ENCODE measurements at places on chromosomes 1 and 21.

- DNase-seq = no peak
Measured at GRCh38 chr21:14881863-14882499, 182.8 kb downstream of the NRIP1 start.

DNA sequence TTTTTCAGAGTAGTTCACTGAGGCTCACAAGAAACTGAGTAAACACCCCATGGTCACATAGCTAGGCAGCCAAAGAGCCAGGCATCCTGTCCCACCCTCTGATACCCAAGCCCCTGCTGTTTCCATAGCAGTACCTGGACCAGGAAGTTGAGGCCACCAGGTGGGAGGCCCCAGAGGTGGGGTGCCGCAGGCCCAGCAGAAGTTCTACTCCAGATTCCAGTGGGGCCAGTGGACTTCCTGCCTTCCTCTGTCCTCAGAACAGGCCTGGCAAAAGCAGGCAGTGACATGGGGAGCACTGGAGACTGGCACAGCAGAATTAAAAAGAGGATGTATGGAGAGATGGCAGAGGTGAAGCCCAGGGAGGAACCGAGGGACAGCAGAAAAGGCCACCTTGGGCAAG lies 19.0 kb downstream of the FOXO6 start:
- DNase-seq = no peak

GRCh38 chr1:149888247-149888998 lies 10.9 kb upstream of the BOLA1 start:
- peak; percentile 75 for DNase-seq

DNA sequence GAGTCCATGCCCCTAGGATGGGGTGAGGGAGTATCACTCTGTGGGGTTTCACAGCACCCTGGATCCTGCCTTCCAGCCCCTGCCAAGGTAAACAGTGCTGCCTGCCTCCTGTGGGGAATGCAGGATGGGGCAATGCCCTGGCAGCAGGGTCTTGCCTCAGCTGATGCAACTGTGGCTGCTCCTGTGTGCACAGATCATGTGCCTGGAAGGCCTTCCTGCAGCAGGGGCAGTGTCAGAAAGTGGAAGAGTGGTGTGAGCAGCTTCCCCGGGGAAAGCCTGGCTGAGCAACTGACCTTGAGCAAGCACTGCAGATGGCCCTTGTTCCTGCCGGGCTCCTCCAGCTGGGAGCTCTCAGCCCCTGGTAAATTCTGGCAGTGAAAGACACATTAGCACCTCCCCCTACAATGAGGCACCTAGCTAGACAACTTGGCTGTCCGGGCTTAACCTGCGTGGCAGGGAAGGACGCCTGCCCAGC lies 9.9 kb downstream of the TOR3A start:
- DNase-seq = peak; percentile 79

GRCh38 chr1:62833529-62833928 lies 49.6 kb downstream of the ATG4C start:
- no peak for DNase-seq

DNA sequence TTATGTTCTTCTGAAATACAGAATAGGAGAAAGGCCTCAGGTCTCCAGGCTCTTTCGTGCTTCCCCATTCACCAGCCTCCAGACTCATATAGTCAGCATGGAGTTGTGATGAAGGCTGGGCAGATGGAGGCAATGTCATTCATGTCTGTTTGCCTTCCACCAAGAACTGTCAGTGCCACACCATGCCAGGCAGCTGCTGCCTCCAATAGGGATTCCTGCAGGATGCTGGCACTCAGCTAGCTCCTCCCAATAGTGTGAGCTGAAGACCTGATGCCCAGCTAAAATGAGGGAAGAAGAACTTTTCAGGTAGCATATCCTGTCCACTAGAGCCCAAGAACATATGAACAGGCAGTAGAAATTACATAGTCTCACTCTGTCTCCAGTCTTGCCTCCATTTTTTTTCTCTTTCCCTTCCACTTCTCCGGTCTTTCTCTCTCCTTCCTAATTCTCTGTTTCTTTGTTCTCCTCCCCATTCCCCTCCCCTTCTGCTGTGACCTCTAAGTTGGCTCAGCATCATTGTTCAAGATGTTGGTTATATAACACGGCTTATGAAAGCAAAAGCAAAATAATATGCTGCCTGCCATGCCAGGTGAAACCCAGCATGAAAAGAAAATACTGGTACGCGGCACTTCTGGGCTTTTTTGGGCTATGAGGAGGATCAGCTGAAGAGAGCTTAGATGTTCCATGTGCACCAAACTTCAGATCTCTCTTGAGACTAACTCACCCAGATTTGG lies 17.3 kb downstream of the GLUL start:
- no peak for DNase-seq

DNA sequence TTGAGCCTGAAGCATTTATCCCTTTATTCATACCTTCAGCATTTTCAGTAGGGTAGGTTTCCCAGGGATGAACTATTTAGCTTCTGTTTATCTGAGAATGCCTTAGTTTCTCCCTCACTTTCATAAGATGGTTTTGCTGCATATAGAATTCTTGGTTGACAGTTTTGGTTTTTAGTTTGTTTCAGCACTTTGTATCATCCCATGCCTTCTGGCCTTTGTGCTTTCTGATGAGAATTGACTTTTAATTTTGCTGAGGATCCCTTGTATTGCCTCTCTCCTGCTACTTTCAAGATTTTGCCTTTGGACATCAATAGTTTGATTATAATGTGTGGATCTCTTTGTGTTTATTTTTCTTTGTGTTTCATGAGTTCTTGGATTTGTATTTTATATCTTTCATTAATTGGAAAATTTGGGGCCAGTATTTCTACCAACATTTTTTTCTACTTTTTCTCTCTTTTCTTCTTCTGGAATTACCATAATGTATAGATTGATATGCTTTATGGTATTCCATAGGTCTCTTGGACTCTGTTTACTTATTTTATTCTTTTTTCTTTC lies 236.6 kb downstream of the LBR start:
- no peak for DNase-seq

DNA sequence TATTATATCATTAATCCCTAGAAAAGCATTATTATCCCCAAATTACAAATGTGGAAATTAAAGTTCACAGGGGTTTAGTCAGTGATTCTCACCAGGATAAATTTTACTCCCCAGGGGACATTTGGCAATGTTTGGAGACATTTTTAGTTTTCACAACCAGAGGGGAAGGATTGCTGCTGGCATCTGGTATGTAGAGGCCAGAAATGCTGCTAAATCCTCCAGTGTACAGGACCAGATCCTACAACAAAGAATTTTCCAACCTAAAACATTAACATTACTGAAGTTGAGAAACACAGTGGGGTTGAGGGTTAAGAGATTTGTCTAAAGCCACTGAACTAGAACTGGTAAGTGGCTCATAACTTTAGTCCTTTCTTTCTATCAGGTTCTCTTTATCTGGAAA lies 162.0 kb upstream of the SYT6 start:
- DNase-seq = no peak

GRCh38 chr1:55007625-55008024 lies 8.9 kb downstream of the BSND start:
- DNase-seq = no peak

GRCh38 chr1:11324567-11325165 lies 51.7 kb downstream of the UBIAD1 start:
- no peak for DNase-seq

GRCh38 chr21:41973861-41974751 lies 20.3 kb upstream of the C2CD2 start:
- peak; percentile 72 for DNase-seq

- DNase-seq = no peak
Measured at GRCh38 chr1:68378296-68379084, 71.3 kb downstream of the RPE65 start.

All from adrenal gland (tissue), 19 donors.